Skin of body (tissue), 3 donors: ENCODE measurements at places on chromosomes 3 and 15. TPM values are rescaled to one million over a fixed set of nuclear protein-coding genes. Genes with fewer than 3 reads are reported as not detected.

DNA sequence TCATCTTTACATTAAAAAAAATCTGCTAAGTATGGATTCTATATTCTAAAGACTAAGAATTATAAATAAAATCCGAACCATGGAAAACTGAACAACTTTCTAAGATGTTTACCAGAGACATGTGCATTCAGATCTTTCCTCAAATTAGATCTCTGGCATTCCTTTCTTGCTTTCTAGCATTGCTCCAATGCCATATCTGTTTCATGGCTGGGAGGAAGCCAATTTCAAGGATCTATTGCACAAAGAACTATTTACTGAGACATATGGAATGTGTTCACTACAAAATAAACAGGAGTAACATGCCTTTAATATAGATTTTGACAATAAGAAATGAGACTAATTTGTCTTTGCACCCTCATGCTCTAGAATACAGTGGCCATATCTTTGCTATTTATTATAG, 45.1 kb upstream of the NANOGP8 start:
- DNase-seq = no peak

CLDN18 gene
- not detected for total RNA-seq

GRCh38 chr3:62325896-62326295, 47.5 kb downstream of the FEZF2 start:
- no peak for DNase-seq

- no peak for DNase-seq
Measured at GRCh38 chr15:78676424-78677110, 35.6 kb upstream of the CHRNB4 start.

MUC13 gene
- total RNA-seq = not detected

DNA sequence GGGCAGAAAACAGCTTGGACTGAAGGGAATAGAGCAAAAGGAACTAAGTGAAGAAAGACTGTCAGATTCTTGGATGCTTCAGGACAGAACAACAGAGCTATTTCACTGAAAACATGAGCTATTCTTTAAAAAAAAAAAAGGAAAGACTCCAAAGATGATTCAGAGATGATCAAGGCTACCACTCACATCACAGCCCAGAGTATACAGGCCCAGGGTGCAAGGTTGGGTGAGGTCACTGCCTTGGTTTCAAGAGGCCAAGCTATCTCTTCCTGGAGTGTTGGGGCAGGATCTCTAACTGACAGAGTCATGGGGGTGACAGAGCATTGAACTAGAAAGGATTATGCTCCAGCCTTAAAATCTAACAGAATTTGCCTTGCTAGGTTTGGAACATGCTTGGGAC, 118.1 kb downstream of the AGBL1 start:
- no peak for DNase-seq

ECT2 gene
- total RNA-seq = 27.8 TPM

- DNase-seq = peak; percentile 96
Measured at GRCh38 chr3:193780810-193781478, 187.9 kb downstream of the OPA1 start.

DNA sequence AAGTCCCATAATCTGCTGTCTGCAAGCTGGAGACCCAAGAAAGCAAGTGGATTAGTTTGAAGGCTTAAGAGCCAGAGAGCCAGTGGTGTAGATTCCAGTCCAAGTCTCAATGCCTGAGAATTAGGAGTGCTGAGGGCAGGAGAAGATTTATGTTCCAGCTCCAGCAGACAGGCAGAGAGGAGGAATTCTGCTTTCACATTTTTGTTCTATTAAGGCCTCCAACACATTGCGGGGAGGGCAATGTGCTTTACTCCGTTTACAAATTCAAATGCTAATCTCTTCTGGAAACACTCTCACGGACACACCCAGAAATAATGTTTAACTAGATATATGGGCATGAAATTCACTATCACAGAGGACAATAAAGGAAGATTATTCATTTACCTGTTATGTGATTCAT, 54.0 kb downstream of the DPH6 start:
- DNase-seq = no peak

- DNase-seq = no peak
Measured at GRCh38 chr15:82852941-82853561, 43.6 kb downstream of the WHAMM start.

GRCh38 chr3:73576999-73577461, 47.7 kb downstream of the PDZRN3 start:
- DNase-seq = no peak

- DNase-seq = no peak
Measured at GRCh38 chr3:149448331-149448831, 26.1 kb upstream of the TM4SF4 start.

GRCh38 chr3:42226470-42227425, 39.2 kb downstream of the CCK start:
- DNase-seq = no peak

B2M gene
- 1,215 TPM for total RNA-seq

- DNase-seq = no peak
Measured at GRCh38 chr15:39814489-39814888, 31.8 kb upstream of the FSIP1 start.

SERPINI2 gene
- not detected for total RNA-seq

NCKIPSD gene
- total RNA-seq = 10.1 TPM

- DNase-seq = no peak
Measured at GRCh38 chr3:20984594-20985205, 766.3 kb downstream of the ZNF385D start.

DNA sequence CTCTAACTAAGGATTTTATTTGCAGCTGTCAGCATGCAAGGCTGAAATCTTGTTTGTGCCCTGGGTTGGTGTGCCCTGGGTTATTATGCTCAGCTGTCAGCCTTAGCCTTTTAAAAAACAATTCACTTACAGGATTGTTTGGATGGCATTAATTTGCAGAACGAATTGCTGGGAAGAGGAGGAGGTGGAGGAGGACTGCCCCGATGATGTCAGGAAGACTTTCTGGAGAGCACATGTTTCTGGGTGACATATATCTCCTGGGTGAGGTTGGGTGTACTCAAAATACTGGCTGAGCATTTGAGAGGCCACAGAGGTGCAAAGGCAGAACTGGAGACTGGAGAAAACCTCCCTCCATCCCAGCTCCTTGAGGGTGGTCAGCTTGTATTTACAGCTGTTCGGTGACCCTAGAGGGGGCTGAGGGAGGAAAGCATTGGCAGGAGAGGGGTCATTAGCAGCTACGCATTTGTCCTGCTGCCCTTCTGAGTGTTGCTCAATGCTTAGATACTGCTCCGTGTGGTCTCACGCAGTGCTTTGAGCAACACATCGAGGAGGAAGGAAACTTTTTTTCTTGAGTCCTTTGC, 59.8 kb upstream of the PSMD6 start:
- DNase-seq = peak; percentile 52

DNA sequence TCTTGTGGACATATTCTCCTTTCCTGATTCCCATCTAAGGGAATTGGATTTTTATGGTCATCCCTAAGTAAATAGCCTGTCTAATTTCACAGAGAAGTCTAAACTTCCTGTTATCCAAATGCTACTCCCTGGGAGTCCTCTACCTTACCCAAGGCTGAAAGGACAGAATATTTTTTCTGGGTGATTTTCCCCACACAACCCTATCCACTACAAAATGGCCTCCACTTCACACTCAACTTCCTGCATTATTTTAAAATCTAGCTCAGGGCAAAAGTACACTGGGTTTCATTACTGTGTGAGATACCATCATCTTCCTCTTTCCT, 77.5 kb upstream of the ABI3BP start:
- DNase-seq = no peak

CLDN11 gene
- total RNA-seq = 8.5 TPM

GRCh38 chr3:184725176-184725719, 13.4 kb upstream of the MAGEF1 start:
- peak; percentile 17 for DNase-seq

ALS2CL gene
- 21.0 TPM for total RNA-seq

GRCh38 chr15:88674661-88675060, 35.8 kb downstream of the ISG20 start:
- no peak for DNase-seq

- DNase-seq = no peak
Measured at GRCh38 chr3:185371306-185372074, 8.6 kb downstream of the MAP3K13 start.

- DNase-seq = no peak
Measured at GRCh38 chr15:92399271-92399950, 5.7 kb downstream of the ST8SIA2 start.

- no peak for DNase-seq
Measured at GRCh38 chr3:172151651-172152649, 112.6 kb downstream of the FNDC3B start.

- DNase-seq = no peak
Measured at GRCh38 chr15:48510976-48511375, 134.5 kb downstream of the FBN1 start.

GRCh38 chr15:70566047-70566835, 197.1 kb downstream of the UACA start:
- no peak for DNase-seq

DNA sequence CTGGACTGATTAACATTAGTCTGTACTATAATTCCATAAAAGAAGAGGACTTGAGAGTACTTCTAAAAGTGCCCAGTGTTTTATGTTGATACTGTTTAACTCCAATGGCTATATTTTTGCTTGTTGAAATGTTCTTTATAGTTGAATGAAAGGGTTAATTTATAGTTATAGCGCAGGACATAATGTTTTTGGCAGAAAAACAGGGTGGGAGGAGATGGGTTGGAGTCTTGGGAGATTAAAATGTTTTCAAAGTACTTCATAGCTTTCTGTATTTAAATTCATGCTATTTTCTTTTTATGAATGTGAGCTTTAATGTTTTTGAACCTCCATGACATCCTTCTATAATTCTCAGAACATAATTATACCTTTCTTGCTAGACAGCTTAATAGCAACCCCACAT, 108.2 kb downstream of the CNTN3 start:
- no peak for DNase-seq

GRCh38 chr3:109713288-109713687, 375.9 kb upstream of the DPPA4 start:
- DNase-seq = no peak

- DNase-seq = no peak
Measured at GRCh38 chr3:149767720-149768119, 15.4 kb upstream of the COMMD2 start.

- no peak for DNase-seq
Measured at GRCh38 chr3:134481166-134481565, 4.6 kb downstream of the ANAPC13 start.

DNA sequence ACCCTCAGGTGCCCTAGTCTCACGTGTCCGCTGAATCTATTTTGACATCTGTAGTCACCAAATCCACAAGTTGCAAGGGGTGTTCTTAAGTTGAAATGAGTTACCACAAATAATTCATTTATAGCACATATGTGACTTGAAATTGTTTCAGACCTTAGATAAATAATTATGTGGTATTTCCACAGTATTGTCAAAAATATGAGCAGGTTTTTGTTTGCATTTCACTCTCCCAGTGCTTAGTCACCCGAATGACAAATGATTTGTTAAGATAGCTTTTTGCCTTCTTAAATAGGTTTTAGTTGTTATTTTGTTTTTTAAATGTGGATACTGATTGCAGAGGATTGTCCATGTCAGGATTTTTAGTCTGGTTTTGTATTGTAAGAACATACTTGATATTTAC, 2.6 kb downstream of the MFSD1 start:
- DNase-seq = no peak
